Activated naive CD4-positive, alpha-beta T cell treated with anti-CD3 and anti-CD28 coated beads, Interleukin-2, amount 50 U/mL, for 72 hours (primary cell): ENCODE measurements at places on chromosomes 16 and 17.

- no peak for DNase-seq
Measured at GRCh38 chr16:57787519-57787905, 14.8 kb downstream of the KIFC3 start.

GRCh38 chr17:66925811-66926500, 38.6 kb upstream of the CACNG4 start:
- DNase-seq: no peak

- DNase-seq: no peak
Measured at GRCh38 chr16:58099956-58100300, 29.3 kb downstream of the CFAP20 start.

GRCh38 chr16:1078579-1079021, 6.1 kb downstream of the SSTR5 start:
- no peak for DNase-seq

GRCh38 chr16:66574081-66574480, 5.2 kb upstream of the CMTM2 start:
- no peak for DNase-seq

DNA sequence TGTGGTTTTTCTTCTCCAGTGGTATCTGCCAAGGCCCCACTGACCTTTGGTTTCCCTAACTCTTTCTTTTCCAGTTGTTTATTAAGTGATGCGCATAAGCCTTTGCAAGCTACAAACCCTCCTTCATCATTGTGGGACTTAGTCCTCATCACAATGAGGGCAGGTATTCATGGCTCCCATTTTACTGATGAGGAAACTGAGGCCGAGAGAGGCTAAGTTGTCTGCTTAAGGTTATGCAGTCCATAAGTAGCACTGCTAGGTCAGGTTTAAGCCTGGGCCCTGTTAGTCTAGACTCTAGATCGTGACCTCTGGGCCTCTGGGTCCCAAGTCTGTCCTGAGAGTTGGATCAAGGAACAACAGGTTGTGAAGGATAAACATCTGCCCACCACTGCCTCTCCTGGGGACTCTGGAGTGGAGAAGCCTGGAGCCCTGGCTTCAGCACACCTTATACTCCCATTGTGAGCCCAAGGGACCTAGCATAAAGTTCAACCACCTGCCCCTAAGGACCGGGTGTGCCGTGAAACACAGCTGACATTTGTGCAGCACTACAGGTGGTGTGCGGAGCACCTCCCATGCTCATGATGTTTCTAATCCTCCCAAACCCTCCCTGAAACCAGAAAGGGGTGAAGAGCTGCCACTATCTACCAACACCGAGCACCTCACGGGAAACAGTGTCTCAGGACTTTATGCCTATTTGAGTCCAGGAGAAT, 5.2 kb upstream of the KCNH6 start:
- no peak for DNase-seq

- no peak for DNase-seq
Measured at GRCh38 chr17:80794281-80795089, 197.2 kb upstream of the CHMP6 start.

DNA sequence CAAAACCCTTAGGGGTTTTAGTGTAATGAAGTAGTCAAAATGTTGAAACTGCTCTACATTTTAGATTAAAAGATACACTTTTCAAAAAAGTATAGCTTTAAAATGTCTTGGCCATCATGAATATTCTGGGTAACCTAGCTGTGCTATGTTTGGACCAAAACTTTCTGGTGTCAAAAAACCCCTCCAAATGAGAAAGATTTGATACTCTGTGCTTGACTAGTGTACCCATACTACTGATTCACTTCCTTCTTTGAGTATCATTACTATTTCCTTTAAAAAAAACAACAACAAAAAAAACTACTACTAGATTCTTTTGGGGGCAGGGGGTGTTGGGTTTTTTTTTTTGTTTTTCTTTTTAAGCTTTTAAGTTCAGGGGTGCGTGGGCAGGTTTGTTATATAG, 37.3 kb downstream of the PTRH2 start:
- DNase-seq: no peak
